Stromal cell of bone marrow (primary cell): ENCODE measurements at places on chromosomes 2 and 18.
A peak's percentile ranks its signal among the peaks of the same experiment; 100 is the strongest.

DNA sequence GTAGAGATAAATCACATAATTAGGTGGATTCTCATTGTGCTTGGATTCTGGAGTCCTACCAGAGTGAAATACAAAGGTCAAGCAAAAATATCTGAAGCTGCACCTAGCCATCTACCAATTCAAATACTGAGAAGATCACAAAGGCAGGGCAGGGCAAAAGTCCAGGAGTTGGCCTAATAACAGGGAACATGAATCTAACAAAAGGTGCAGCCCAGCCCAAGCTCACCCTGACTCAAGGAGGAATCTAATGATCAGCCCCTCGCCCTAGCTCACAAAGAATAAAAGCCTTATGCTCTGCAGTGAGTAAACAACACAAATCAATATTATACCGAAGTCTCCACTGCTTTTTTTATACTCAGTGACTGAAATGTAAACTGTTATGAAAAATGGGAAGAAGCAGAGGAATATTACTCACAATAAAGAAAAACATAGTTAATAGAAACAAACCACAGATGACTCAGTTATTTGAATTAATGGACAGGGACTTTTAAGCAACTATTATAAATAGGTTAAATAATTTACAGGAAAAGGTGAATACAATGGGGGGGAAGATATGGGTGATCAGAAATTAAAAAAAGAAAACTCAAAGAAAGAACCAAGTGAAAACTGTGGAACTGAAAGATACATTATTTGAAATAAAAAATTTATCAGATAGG is 49.5 kb downstream of the ANTXR1 start:
- DNase-seq: no peak

DNA sequence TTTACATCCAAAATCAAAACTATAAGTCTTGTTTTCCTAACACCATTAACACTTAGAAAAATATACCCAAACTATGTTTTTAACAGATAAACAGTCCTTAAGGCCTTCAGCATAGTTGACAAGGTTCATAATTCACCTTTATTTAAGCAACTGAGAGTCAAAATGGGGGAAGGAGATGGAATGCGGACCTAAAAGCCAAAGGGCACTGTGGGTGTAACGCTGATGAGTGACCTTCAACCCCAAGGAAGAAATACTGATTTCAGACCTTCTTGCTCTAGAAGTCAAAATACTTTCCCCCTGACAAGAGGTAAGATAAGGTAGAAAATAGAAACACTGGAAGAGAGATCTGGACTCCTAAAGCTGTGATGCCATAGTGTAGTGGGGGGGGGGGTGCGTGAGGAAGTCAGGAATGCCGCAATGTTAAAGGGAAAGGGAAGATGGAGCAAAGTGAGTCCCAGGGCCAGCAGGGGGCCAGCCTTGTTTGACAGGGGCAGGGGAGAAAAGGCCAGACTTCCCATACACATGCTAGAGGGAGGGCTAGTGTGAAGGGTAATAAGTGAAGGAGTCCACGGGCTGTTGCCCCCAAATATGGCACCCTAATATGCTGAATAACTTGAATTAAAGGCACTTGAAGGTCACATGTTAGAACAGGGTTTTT is 31.4 kb downstream of the CCDC93 start:
- DNase-seq: no peak

DNA sequence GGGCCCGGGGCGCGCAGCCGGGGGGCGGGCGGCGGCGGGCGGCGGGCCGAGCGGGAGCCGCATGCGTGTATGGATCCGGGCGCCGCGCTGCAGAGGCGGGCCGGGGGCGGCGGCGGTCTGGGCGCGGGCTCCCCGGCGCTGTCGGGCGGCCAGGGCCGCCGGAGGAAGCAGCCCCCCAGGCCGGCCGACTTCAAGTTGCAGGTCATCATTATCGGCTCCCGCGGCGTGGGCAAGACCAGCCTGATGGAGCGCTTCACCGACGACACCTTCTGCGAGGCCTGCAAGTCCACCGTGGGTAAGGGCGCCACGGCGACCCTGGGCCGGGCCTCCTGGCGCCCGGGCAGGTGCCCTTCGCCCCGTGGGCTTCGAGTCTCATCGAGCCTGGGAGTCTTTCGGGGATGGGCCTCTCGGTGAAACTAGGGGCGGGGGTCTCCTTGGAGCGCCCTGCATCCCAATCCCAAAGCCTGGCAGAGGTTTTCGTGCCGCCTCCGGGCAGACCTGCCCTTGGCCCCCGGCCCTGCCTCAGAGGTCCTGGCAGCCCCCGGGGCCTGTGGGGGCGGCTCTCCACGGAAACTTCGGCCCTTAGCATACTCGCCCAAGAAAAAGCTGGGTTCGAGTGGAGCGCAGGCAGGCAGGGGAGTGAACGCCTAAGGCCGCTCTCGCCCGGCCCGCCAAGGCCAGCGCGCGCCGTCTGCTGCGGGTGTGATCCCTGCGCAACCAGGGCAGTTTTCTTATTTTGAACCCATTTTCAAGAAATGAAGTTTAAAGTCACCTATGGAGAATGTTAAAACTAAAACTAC is 622 bp downstream of the RAB12 start:
- no peak for DNase-seq

- DNase-seq: no peak
Observed at GRCh38 chr2:224724331-224724730, 8.2 kb upstream of the CCDC195 start.

- no peak for DNase-seq
Observed at GRCh38 chr2:7567646-7568045, 650.4 kb downstream of the RNF144A start.

GRCh38 chr2:191280834-191281756 is 35.9 kb downstream of the MYO1B start:
- no peak for DNase-seq

DNA sequence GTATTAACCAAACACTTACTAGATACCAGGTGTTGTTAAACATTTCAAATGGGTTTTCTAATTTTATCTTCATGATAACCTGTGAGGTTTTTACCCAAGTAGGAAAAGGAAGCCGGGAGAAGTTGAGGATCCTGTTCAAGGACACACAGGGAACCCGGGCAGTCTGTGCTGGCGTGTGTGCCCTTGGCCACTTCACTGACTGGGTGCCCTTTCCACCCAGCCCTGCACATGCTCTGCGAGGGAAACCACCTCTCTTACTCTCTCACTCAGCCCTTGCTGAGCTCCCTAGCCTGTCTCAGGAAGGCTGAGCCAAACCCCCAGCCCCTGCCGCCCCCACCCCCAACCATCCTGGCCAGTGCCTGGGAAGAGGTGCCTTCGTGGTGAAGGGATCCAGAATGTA is 51.8 kb downstream of the TEX44 start:
- DNase-seq: no peak

GRCh38 chr2:235050980-235051351 is 99.1 kb downstream of the SH3BP4 start:
- peak; percentile 73 for DNase-seq

DNA sequence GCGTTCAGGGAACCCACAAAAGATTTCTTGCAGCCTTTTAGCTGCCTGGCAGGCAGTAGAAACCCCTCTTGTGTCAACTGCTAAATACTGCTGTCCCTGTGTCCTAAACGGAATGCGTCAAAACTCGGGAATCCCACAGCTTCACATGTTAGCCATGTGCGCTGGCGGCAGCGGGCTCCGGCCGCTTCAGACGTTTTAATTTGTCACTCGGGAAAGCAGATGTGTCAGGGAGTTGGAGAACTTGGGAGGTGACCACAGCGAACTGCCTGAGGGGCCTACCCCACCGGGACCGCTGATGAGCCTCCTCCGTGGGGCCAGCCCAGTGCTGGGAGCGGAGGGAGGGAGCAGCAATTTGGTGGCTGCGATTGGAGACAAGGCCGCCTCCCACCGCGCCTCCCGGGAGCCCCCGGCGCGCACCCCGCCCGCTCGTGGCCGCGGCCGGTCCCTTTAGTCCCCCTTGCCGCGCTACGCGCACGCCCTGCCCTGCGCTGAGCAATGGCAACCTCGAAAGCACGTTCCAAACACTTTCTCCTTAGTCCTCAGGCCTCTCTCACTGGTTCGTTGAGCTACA is 146.1 kb upstream of the SATB2 start:
- no peak for DNase-seq

- peak; percentile 18 for DNase-seq
Observed at GRCh38 chr18:28963481-28963880, 786.6 kb upstream of the CDH2 start.

- DNase-seq: no peak
Observed at GRCh38 chr2:10513201-10513600, 65.1 kb upstream of the ODC1 start.

DNA sequence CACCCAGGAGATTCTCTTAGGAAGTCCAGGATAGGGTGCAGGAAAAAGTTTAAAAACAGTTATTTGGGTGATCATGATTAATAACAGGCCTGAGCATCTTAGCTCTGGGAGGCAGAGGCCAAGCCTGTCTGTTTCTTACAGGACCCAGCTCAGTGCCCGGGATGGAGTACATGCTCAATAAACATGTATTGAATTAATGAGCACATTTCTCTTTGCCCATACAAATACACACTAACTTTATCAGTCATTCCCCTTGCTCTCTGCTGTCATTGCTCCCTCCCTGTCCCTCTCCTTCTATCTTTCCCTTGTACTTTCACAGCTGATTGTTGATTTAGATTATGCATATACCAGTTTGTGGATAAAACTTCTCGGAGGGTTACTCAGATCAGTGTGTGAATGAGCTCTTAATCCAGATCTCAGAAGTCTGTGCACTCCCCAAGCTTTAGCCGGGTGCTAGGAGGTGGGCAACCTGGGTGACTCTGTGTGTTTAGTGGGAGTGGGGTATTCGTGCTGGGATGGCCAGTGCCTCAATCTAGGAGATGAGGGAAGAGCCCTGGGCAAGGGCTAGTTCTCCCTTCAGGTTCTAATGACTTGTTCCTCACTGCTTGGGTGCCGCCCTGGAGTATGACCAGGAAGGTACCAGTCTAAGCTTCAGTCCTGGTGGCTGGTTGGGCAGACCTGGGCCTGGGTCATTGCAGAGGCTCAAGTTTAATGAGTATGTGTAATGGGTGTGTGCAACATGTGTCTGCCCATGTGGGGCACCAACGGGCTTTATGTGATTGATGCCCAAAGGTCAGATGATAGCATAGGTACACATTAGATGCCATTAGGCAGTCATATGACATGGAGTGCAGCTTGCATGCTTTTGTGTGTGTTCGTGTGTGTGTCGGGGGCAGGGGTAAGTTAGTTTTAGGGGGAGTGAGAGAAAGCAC is 10.6 kb downstream of the EMX1 start:
- no peak for DNase-seq

DNA sequence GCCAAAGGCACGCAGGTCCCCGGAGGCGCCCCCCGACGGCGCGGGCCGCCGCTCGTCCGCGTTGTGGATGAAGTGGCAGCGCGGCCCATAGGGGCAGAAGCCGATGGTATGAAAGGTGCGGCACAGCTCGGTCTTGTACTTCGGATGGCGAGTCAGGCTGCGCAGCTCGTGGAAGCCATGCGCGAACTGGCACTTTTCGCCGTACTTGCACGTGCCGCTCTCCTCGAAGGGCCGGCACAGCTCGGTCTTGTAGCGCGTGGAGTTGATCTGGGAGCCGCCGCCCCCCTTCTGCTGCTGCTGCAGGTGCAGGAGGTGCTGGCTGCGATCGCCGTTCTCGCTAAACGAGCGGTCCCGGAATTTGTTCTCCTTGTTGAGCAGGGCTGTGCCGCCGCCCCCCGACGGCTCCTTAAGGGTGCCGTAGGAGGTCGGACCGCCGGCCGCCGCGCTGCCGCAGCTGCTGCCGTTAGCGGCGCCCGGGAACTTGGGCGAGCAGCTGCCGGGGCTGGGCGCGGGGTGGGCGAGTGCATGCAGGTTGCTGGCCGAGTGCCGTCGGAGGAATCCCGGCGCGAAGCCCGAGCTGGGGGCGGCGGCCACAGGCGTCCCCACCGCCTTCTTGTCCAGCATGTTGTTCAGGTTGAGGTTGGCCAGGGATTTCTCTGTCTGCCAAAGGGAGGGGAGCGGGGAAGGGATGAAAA is 1.2 kb downstream of the ZFP36L2 start:
- no peak for DNase-seq

- no peak for DNase-seq
Observed at GRCh38 chr2:154307007-154307406, 391.5 kb upstream of the KCNJ3 start.

DNA sequence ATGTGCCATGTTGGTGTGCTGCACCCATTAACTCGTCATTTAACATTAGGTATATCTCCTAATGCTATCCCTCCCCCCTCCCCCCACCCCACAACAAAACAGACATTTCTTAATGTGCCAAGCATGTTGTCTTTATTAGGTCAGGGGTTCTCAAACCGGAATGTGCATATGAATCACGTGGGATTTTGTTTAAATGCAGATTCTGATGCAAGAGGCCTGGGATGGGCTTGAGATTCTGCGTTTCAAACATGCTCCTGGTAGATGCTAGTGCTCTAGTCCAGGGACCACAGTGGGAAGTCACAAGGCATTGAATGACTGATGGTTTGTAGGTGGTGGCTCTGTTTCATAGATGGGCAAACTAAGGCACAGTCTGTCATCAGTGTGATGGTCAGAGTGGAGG is 184.7 kb downstream of the SMAD7 start:
- DNase-seq: no peak

DNA sequence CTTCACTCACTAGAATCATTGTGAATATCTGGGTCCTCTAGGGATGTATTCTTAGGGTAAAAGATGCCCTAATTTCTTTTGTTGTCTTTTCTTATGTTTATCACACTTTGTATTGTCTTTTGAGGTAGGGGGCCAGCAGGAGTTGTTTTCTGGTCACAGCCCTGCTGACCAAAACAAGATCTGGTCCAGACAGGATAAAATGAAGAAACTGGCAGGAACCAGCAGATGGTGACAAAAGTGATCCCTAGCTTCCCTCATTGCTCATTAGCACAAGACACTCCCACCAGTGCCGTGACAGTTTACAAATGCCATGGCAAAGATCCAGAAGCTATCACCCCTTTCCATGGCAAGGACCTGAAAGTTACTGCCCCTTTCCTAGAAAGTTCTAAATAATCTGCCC is 81.7 kb upstream of the CCDC85A start:
- no peak for DNase-seq

DNA sequence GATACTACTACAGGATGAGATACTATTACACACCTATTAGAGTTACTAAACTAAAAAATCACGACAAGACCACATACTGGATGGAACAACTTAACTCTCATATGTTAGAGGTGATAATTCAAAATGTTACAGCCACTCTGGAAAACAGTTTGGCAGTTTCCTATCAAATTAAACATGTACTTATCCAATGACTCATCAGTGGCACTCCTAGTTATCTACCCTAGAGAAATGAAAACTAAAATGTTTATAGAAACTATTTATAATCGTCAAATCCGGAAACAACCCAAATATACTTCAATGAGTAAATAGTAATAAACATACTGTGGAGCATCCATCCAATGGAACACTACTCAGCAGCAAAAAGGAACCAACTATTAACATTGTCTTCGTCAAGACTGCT is 137.0 kb upstream of the RBBP8 start:
- no peak for DNase-seq

- no peak for DNase-seq
Observed at GRCh38 chr2:82234283-82234874, 1929.8 kb upstream of the LRRTM1 start.

DNA sequence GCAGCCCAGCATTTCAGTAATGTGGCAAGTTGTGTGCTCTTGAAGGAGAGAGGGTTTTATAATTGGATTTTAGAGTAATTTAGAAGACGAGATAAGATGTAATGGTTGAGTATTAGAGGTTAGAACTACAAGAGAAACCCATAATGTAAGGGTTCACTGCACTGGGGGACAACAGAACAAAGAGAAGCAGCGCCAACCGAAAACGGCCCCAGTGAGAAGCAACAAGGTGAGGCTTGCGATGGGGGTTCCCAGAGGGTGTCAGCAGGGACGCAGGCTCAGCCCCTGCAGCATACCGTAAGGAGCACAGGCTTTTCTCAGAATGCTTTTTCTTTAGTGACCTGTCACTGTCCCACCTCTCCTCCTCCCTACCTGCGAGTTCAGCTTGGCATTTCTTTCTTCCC is 183.9 kb upstream of the ETAA1 start:
- no peak for DNase-seq
